GF-D8 (cell line): ENCODE measurements at places on chromosomes 5 and 9.

GRCh38 chr9:134318941-134319305 is 7.3 kb upstream of the RXRA start:
- DNase-seq = no peak

- peak; percentile 17 for DNase-seq
These were observed 552 bp downstream of the TMEM141 start for GRCh38 chr9:136791516-136792276.

DNA sequence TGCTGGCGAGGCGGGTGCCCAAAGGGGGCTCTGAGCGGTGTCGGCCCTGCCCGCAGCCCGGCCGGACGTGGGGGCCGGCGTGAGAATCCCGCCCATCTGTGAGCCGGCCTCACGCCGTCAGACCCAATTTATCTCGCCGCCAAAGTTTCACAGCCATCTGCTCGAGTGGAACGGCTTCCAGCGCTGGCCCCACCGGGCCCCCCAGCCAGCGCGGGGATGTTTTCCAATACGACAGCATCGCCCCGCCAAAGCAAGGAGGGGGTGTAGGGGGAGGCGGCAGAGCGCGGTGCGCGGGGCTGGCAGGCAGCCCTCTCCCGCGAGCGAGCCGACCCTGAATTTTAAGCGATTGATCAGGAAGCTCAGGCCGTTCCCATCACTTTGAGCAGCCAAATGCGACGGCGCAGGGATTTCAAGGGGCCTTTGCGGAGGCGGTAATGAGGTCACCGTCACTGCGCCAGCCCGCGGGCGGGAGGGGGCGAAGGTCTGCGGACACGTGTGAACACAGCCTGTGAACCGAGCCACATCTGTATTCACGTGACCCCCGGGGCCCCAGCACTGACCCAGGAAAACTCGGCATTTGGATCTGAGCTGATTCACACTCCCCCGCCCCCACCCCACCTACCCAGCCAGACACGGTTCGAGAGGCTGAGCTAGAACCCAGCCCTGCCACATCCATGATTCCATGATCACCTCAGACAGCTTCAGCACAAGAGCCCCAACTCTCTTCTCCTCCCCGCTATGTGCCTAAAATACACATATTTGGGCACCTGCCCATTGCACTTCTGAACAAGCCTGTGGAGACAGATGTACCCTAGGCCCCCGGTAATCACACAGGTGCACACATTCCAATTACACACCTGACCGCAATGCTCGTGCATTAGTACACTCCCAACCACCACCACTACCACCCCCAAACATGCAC is 47.8 kb upstream of the PSD2 start:
- no peak for DNase-seq

DNA sequence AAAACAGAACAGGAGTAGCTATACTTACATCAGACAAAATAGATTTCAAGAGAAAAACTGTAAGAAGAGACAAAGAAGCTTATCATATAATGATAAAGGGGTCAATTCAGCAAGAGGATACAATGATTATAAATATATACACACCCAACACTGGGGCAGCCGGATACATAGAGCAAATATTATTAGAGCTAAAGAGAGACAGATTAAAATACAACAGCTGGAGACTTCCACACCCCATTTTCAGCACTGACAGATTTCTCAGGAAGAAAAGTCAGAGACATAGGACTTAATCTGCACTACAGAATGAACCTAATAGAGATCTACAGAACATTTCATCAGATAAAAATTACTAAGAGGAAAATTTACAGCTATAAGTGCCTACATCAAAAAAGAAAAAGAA is 35.7 kb downstream of the OXCT1 start:
- no peak for DNase-seq

GRCh38 chr9:103522409-103522808 is 527.3 kb downstream of the CYLC2 start:
- no peak for DNase-seq

DNA sequence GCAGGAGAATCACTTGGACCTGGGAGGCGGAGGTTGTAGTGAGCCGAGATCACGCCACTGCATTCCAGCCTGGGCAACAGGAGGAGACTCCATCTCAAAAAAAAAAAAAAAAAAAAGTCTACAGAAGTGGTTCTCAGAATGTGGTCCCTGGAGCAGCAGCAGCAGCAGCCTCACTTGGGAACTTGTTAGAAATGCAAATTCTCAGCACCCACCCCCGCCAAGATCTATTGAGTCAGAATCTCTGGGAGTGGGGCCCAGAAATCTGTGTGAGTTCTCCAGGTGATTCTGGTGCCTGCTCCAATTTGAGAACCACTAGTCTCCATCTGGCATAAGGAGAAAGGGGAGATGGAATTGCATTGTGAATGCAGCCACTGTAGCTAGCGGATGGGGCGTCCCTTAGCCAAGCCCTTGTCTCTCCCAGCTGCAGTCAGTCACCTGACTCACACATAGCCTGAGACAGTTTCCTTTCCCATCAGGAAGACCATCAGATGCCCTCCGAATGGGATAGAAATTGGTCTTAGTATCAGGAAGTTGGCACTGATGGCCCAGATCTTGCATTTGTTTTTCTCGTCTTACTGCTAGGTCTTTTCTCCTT is 12.2 kb upstream of the PTCH1 start:
- no peak for DNase-seq

DNA sequence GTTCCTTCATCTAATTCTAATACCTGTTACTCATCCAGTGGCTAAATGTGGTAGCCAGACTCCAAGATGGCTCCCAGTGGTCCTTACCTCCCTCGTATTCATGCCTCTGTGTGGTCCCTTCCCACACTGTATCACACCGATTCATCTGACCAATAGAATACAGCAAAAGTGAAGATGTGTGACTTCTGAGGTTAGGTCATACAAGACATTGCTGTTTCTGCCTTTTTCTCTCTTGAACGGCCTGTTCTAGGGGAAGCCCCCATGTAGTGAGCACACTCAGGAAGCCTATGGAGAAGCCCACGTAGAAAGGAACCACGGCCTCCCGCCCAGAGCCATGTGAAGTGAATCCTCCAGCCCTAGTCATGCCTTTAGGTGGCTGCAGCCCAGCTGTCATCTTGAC is 9.4 kb upstream of the C5 start:
- no peak for DNase-seq
